ENCODE measurements at places on chromosomes 16 and 17.
A peak's percentile ranks its signal among the peaks of the same experiment; 100 is the strongest.

DNA sequence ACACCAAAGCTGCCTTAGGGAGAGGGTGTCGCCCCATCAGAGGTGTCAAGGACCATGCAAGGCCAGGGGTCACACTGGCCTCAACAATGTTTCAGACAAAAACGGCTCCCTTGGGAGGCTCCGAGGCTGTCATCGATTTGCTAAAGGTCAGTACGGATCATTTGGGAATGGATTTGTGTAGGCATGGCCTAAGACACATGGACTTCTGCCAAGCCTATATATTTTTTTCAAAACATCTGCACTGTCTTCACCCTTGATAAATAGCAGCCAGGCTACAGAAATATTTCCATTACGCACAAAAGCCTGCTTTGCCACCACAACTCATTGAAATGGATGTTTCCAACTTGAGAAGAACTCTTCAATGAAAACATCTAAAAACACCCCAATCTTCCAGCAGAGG is 10.3 kb downstream of the CUEDC1 start:
- DNase-seq: no peak

- no peak for DNase-seq
These were observed 24.1 kb upstream of the MFSD6L start for GRCh38 chr17:8823279-8823678.

DNA sequence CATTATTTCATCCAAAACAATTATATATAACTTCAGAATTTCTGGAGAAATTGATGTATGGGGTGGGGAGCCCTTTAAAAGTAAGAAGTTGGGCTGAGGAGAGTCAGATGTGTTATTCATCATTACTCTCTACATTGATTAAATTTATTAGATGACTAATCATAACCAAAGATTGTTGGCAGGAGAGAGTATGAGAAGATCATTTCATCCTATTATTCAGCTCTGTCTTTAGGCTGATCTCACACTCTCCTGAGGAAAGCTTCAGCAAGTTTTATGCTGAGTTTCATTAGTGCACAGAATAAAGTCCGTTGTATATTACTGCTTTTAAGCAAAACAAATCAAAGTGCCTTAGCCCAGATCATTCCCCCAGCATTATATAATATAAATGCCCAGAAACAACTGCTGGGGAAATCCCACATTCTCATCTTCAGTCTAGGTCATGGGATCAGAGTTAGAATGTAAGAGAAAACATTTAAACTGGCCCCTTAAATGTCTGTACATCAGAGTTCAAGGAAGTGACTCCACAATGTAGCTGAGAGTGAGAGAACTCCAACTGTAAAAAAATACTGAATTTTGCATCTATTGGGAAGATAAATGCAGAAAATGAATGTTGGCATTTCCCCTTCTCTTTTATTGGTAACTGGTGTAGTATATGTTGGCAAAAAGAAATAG is 130.1 kb upstream of the HLF start:
- no peak for DNase-seq

- DNase-seq: peak; percentile 96
These were observed 27.8 kb downstream of the TK2 start for GRCh38 chr16:66521951-66522771.

DNA sequence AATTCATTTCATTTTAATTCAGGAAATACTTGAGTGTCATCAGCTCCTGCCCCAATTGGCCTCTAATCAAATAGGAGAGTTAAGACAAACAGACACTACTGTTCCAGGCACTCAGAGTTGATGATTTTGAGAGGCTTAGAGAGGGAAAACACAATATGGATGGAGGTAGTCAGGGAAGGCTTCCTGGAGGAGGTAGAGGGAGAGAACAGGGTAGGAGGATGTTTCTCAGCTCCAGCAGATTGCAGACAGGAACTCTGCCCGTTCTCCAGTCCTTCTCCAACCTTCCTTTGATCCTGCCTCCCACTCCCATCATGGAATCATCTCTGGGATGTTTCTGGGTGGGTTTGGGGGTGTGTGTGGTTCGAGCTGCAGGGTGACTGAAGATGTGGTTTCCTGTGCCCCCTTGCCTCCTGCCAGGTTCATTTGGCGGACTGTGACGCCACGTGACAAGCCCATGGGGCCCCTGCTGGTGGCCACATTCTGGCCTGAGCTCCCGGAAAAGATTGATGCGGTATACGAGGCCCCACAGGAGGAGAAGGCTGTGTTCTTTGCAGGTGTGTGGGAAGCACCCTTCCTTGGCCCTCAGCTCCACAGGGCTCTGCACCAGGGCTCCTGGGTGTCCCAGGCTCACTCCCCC is 12.2 kb upstream of the LPCAT2 start:
- DNase-seq: no peak

- no peak for DNase-seq
These were observed 236.4 kb downstream of the PRKCA start for GRCh38 chr17:66538776-66539175.

DNA sequence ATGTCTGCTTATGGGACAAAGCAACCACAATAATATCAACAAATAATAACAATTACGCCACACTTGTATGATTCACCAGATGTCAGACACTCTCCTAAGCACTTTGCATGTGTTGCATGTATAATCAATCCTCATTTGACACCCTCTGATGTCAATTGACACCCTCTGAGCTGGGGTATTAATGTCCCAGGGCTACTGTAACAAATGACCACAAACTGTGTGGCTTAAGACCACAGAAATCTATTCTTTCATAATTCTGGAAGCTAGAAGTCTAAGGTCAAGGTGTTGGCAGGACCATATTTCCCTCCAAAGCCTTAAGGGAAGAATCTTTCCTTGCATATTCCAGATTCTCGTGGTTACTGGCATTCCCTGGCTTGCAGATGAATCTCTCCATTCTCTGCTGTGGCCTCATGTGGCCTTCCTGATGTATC is 112.7 kb downstream of the NPIPB5 start:
- DNase-seq: no peak

DNA sequence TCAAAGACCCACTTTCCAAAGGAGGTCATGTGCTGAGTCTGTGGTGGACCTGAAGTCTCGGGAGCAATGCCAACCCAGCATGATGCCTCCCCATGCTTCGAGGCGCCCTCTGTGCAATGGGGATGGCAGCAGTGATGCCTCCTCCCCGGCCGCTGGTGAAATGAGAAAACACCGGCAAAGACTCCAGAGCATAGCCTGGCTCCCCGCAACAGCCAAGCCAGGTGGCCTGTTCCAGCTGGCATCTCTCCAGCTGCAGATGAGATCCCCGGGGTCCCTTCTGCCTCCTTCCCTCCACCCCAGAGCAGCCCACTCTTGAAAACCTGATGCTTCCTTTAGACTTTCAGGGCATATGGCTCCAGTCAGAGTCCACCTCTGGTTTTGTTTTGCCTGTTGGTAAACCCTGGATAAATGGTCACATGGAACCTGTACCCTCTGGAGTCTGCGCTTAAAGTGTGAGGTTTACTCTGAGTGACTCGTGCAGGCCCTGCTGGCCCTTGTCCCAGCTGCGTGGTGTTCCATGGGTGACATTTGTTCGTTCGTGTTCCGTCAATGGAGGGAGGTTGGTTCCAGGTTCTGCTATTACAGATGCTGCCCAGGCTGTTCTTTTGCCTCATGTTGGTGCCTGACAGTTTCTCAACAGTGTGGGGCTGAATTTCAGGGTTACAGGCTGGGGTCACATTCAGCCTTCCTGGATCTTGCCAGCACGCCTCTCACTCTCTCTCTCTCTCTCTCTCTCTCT is 181.8 kb upstream of the CIBAR2 start:
- DNase-seq: no peak
